ENCODE measurements at places on chromosomes 7 and 10. TPM values are rescaled to one million over a fixed set of nuclear protein-coding genes. Genes with fewer than 3 reads are reported as not detected.
A peak's percentile ranks its signal among the peaks of the same experiment; 100 is the strongest.

PGAM1 gene
- 1,289 TPM for total RNA-seq

RSPH10B gene
- 0.06 TPM for total RNA-seq

PNLIPRP3 gene
- total RNA-seq, result 0.06 TPM

MCM10 gene
- 26.1 TPM for total RNA-seq

EEF1AKMT2 gene
- 37.1 TPM for total RNA-seq

PLAC9 gene
- not detected for total RNA-seq

WDFY4 gene
- total RNA-seq, result not detected

ACTR3C gene
- total RNA-seq, result not detected

SP8 gene
- not detected for total RNA-seq

GRCh38 chr7:140752533-140752932, 56.0 kb downstream of the NDUFB2 start:
- no peak for DNase-seq

DNA sequence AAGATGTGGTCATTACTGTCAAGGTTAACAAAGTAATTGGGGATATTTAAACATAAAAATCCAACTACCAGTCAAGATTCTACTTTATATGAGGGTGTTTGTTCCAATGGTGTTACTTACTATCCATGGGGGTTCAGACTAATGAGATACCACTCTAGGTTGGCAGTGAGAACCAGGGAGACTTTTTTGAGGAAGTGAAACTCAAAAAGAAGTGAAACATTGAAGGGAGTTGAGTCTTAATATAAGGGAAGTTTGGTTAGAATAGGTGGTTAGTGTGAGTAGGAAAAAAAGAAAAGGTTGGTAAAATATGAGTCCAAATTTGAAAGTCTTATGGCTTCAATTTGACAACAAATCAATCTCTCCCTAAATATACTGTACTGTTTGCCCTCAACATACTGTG, 123.6 kb upstream of the ANK3 start:
- DNase-seq, result no peak

GRCh38 chr7:128921866-128922440, 11.4 kb upstream of the KCP start:
- no peak for DNase-seq

GRCh38 chr10:12730809-12731519, 270.5 kb downstream of the CCDC3 start:
- no peak for DNase-seq

DNA sequence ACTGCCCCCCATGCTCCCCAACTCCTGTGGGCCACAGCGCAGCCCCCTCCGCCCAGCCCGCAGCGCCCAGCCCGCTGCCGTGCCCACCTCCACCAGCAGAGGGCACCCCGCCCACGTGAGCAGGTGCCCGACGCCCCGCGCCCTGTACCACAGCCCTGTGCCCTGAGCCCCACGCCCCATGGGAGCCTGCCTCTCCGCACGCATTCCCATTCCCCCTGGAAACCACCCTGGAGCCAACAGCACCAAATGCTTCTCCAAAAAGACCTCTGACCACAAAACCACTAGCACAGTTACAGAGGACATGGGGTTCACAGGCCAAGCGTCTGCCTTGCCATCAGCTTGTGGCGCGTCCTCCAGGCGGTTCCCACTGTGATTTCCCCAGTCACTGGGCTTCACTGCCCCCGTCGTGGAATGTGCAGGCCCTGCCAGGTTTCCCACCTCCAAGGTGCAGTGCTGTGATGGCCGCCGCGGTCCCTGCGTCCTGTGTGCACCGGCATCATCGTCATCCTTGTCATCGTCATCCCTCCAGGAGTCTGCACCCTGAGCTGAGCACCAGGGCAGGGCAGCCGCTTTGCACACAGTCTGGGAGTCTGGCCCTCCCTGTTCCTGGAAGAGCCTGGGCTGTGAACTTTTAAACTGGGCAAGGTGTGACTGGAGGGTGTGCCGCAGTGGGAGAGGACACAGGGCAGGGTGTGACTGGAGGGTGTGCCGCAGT, 61.7 kb downstream of the PWWP2B start:
- DNase-seq, result peak; percentile 7

GRCh38 chr7:34772296-34772938, 114.4 kb downstream of the NPSR1 start:
- DNase-seq, result no peak

DNA sequence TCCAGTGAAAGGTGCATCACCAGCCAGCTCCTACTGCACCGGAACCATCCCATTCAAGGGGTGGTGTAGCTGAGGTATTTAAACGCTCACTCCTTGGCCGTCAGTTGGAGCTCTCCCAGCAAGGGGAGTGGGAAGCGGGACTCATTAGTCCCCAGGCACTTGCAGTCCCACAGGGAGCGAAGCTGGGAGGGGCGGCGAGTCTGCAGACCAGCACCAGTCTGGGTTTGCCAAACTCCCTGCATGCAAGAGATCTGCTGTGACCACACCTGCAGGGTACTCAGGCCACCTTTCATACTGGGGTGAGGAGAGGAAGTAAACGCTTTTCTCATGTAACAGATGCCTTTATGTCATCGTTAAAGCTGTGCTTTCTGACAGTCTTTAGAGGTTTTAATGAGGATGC, 187.9 kb downstream of the PTPRN2 start:
- no peak for DNase-seq

DNA sequence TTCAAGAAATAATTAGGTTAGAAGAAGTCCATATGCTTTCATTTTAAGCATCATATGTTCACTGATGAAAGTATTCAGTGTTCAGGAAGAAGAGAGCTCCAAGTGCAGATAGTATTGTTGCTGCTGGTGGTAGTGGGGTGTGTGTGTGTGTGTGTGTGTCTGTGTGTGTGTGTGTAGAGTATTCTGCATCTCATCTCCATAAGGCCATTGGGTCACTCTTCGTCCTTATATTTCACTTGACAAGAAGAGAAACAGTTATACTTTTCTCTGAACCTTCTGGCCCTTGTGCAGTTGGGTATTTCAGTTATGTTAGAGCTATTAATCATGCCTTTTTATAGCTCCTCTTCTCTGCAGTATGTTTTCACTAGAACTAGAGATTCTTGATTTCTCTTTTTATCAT, 26.2 kb downstream of the ADAM22 start:
- DNase-seq, result no peak

- peak; percentile 41 for DNase-seq
These were observed 83.2 kb upstream of the MBL2 start for GRCh38 chr10:52855546-52856325.

- no peak for DNase-seq
These were observed 68.9 kb downstream of the SLC29A4 start for GRCh38 chr7:5351507-5352265.

- no peak for DNase-seq
These were observed 119.1 kb downstream of the PTPRZ1 start for GRCh38 chr7:121992068-121992467.

DNA sequence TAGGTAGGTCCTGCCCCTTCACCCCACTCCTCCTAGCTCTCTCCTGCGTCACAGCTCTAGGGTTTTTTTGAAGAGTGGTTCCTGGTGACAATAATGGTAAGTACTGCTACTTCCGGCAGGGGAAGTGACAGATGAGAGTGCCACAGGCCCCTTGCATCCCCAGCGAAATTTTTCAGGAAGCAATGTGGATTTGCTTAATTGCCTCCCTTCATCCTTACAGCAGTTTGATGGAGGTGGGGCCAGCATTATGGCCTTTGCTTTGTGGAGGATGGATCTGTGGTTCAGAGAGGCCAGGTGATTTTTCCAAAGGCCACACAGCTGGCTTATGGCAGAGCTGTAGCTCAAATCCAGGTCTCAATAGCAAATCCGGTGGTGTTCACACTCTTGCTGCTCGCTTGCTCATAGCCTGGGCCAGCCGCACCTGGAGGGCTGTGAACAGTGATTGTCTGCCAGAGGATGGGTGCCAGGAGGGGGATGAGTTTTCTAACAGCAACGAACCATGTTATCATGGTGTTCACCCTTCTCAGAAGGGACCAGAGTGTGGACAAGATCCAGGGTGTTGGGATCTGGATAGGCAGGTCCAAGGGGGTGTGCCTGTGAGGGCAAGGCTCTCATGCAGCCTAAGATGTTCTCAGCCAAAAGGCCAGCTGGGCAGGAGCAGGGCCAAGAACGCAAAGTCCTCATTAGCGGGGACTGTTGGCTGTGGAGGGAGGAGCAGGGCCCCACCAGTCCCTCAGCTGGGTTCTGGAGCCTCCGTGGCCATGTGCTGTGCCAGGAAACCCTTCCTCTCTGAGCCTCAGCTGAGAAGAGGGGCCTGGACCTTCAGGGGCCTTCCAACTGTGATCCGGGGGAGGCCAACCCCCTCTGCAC, 89.0 kb downstream of the EMX2 start:
- no peak for DNase-seq

DNA sequence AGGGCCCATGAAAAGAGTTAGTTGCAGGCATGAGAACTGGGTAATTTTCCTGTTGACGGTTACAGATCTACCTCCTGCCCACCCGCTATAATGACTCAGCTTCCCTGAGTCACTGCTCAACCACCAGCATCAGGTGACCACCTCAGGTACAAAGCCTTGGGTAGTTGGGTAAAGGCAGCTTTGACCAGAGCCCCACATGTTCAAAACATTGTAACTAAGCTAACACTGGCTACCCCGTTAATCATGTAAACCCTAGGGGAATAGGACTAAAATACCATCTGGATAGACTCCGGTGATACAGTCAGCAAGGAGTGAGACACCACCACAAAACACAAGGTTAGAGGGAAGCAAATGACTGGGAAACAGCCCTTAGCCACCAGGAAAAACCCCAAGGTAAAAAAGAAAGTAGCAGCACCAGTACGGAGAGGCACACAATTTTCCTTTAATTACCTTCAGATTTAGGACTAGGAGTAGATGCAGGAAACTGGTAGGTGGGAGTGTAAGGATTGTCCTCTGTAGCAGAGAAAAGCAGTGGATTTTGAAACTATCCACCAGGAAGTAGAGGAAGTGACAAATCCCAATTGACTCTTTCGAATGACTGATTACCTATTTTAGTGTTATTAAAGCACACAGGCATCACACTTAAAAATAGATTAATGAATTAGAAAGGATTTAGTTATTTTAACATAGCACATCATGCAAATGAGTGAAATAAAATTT, 103.5 kb upstream of the PDLIM1 start:
- peak; percentile 6 for DNase-seq

GRCh38 chr7:46607176-46607575, 686.1 kb upstream of the IGFBP3 start:
- DNase-seq, result no peak

DNA sequence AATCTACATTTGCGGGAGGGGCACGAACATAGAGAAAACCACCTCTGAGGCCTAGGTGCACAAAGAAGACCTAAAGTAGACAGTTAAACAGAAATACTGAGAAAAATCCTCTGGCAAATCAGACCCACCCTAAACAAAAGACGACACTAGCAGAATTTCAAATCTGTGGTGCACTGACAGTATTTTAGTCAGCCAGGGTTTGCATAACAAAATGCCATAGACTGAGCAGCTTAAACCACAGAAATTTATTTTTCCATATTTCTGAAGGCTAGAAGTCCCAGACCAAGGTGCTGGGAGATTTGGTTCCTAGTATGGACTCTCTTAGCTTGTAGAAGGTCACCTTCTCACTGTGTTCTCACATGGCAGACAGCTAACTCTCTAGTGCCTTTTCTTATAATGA, 26.3 kb downstream of the IPMK start:
- DNase-seq, result peak; percentile 45

GRCh38 chr7:111255576-111255975, 164.6 kb downstream of the LRRN3 start:
- no peak for DNase-seq

Data from LHCN-M2 (cell line).